KBM-7 (cell line): ENCODE measurements at places on chromosomes 2 and 18.

DNA sequence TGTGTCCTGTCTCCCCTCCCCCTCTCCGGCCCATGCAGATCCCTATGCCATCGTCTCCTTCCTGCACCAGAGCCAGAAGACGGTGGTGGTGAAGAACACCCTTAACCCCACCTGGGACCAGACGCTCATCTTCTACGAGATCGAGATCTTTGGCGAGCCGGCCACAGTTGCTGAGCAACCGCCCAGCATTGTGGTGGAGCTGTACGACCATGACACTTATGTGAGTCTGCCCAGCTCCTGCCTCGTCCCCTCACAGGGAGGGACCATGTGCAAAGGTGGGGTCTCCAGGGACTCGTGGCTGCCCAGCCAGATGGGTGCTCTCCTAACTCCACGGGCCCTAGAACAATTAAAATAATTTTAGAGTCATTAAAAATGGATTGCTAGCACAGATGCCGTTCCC is 145.2 kb downstream of the DYSF start:
- no peak for DNase-seq

GRCh38 chr2:134301928-134302260 is 48.0 kb downstream of the MGAT5 start:
- DNase-seq: no peak

DNA sequence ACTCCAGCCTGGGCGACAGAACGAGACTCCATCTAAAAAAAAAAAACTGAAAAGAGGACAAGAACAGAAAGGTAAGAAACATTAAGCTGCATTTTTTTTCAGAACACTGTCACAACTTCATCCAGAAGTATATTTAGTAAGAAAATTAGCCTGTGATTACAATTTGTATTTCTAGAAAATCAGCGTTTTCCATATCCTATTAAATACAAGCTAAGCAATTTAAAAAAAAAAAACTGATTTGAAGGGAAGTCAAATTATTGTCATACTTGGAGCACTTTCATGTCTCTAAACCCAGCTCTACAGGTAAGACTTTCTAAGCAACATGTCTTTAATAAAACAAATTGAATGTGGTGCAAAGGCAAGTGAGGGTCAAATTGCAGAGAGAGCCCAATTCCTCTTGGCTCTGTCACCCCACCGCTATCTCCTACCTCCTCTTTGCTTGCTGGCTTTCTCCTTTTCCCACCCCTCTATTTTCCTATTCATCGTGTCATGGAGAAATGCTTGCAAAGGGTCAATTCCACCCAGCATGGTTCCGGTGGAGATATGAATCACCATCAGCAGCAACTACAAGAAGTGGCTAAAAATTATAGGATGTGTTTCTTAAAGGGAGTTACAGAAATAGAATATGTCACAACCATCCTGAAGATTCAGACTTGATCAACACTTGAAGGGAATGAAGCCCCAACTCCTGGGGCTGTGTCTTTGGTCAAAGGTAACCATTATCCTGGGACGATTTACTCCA is 68.4 kb upstream of the BCL11A start:
- no peak for DNase-seq

DNA sequence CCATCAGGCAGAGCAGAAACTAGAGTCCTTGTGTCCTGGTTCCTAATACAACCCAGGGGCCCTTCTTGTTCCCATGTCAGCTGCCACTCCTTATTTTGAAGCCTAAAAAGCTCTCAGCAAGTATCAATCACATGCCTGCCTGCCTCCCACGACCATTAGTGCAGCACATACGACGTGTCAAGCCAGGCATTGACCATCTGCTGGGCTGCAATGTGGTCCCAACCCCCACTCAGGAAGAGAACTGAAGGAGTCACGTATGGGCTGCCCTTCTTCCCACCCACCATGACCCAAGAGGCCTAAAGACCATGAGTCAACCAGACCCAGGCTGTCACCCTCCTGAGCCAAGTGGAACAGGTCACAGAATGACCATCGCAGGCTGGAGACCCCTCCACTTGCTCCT is 98.8 kb downstream of the KLHL29 start:
- no peak for DNase-seq

DNA sequence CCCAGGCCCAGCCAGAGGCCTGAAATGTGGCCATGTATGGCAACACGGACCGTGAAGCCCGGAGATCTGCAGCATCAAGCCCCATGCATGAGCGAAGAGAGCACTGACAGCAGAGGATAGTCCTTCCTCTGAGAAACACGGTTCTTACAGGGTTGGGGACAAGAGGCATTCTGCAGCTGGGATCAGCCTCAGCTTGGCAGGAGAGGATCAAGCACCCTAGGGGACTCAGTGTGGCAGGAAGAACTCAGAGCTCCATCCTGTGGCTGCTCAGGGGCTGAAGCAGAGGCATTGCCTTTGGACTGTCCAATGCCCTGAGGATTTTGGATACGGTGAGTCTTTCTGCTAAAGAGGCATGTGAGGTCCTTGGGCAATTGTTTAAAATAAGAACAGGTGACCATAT is 368.7 kb downstream of the ZNF516 start:
- no peak for DNase-seq

- no peak for DNase-seq
Measured at GRCh38 chr2:190094316-190094871, 31.9 kb upstream of the MSTN start.

GRCh38 chr2:66526180-66526579 is 91.3 kb downstream of the MEIS1 start:
- no peak for DNase-seq

GRCh38 chr2:66839551-66840320 is 404.8 kb downstream of the MEIS1 start:
- no peak for DNase-seq

- DNase-seq: no peak
Measured at GRCh38 chr2:119402645-119403560, 28.8 kb upstream of the TMEM37 start.

GRCh38 chr2:173048897-173049661 is 26.6 kb upstream of the MAP3K20 start:
- DNase-seq: no peak

- DNase-seq: no peak
Measured at GRCh38 chr2:95050385-95051300, 25.1 kb downstream of the MAL start.

- DNase-seq: no peak
Measured at GRCh38 chr2:145066151-145066661, 546.3 kb upstream of the ZEB2 start.

- no peak for DNase-seq
Measured at GRCh38 chr2:26325851-26326250, 20.1 kb upstream of the SELENOI start.

- no peak for DNase-seq
Measured at GRCh38 chr2:240786355-240786841, 33.6 kb downstream of the KIF1A start.

GRCh38 chr2:190649798-190650390 is 1.0 kb downstream of the NAB1 start:
- no peak for DNase-seq

- DNase-seq: no peak
Measured at GRCh38 chr2:153106802-153107477, 371.6 kb downstream of the RPRM start.

DNA sequence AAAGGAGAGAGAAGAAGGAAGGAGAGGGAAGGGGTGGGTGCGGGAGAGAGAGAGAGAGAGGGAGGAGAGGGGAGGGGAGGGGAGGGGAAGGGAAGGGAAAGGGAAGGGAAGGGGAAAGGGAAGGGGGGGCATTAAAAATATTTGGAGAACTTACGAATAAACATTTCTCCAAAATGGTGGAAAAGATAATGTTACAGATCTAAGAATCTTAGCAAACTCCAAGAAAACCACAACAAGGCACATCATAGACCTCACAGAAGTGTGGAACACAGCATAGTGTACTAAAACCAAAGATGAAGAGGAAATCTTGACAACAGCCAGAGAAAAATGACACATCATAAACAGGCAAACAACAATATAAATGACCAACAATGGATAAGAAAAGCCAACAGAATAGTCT is 83.1 kb downstream of the CRACDL start:
- no peak for DNase-seq

DNA sequence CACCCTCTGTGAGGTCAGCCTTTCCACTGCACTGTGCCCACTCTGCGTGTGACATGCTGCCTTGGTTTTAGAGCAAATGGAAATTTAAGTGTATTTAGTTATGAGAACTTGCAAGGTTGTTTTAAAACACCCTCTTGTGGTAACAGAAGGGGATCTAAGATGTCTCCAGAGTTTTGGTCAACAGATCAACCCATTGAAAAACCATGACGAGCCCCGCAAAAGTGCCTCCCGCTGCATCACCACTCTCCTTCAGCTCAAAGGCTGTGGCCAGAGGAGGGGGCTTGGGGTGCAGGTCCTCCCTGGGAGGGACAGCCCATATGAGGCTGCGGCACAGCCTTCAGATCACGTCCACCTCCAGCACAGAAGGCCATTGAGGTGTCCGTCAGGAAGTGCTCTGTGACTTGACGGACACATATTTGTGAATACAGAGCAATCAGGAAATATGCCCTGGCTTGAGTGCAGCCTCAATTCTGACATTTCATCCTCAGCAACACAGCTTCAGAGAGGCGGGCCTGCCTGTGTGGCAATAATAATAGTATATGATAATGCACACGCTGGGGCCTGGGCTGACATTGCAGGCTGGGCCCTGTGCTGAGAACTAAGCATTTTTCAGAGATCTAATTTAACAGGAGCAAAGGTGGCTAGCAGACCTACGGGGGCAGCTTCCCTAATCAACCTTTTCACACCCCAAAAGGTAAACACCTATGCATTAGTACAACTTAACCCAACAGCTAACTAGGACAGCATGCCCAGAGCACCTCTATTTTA is 213.9 kb downstream of the ANAPC1 start:
- no peak for DNase-seq

DNA sequence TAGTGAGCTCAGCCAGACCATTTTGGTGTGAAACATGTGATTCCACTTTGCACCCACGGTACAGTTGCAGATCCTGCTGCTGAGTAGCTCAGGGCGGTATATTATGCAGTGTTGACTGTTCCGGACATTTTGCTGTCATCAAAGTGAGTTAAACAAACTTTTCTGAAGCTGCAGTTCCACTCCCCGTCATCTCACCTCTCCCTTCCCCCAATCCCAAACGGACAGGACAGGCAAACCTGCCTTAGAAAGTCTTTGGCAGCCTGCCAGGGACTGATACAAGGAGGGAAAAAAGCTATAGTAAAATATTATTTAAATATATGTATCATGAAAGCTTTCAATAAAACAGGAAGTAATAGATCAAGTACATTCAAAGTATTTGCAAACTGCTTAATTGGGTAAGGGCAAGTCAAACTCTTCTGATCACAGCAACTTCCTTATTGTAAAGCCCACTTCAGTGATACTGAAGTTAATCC is 35.5 kb upstream of the SP5 start:
- DNase-seq: no peak

DNA sequence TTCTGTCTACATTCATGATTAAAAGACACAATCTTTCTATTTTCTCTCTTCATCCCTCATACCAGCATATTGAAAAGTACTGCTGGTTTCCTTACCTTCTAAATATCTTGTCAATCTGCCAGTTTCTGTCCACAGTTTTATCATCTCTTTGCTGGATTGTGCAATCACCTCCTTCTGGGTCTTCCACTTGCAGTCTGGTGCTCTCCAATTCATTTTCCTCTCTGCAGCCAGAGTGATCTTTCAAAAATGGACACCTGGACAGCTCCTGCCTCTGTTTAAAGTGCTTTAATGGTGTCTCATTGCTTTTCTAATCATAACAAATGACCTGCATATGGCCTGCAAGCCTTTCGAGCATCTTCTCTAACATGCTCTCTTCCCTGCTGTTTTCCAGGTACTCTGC is 94.0 kb downstream of the C1QL2 start:
- no peak for DNase-seq

DNA sequence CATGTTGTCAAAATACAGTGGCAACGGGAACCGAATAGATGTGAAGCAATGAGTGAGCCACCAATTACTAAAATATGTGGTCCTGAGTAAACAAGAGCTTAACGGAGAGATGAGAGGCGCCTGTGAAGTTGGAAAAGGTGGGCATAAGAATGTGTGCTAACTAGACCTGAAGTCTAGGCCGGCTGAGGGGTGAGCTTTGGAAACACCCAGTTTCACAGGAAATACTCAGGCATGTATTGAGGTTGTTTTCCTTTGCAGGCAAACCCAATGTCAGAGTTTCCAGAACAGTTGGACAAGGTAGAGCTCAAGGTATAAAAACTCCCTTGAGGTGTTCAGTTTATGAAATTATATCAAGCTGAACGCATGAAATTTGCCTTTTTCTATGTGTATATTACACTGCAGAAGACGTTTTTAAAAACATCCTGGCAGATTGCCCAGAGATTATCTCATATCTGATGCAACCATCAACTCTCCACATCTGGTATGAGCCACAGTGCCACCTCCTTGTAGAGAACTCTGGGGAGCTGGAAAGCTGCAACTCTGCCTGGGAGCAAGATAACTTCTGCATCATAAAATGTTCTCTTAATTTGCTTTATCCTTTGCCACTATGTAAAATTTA is 3.9 kb upstream of the WDSUB1 start:
- DNase-seq: peak; percentile 90

- no peak for DNase-seq
Measured at GRCh38 chr2:194260185-194260584, 1396.8 kb upstream of the SLC39A10 start.

GRCh38 chr2:17479875-17480274 is 38.4 kb downstream of the RAD51AP2 start:
- DNase-seq: no peak

- DNase-seq: no peak
Measured at GRCh38 chr18:75654386-75654785, 226.9 kb upstream of the SMIM21 start.

GRCh38 chr2:206776432-206776831 is 11.0 kb downstream of the FASTKD2 start:
- no peak for DNase-seq

DNA sequence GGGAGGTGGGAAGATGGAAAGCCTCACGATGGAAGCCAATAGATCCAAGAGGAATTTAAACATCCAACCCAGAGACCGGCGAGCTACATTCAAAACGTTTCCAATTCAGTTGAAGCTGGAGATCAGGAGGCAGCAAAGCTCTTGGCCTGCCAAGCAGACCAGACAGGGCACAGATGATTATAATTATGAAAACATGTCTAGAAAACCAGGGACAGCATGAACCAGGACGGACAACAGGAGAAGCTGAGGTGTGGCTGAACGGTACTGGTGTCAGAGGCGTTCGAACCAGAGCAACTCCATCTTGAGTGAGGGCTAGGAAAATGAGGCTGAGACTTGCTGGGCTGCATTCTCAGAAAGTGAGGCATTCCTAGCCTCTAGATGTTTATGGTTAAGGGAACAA is 102.2 kb upstream of the CCDC150 start:
- DNase-seq: no peak
